ENCODE measurements at places on chromosomes 7 and 10.

DNA sequence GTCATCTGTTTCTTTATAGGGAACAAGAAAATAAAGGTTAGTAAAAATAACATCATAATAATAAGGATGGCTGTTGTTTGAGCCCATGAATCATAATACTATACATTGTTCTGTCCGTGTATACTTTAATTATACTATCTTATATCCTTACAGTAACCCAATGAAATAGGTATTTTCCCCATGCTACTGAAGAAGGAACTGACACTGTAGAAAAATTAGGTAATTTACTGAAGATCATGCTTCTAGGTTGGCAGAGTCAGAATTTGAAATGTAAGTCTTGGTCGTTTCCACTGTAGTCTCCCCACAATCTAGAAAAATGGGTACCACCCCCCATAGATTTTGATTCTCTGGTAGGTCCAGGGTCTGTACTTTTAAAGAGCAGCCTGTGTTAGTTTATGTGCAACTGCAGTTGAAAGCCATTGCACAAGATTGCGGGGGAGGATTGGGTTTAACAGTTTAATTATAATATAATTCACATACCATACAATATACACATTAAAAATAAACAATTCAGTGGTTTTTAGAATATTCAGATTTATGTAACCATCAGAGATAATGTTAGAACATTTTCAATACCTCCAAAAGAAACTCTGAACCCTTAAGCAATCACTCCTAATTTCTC lies 47.7 kb downstream of the SHOC2 start:
- no peak for DNase-seq

GRCh38 chr7:40922316-40922670 lies 780.6 kb downstream of the INHBA start:
- DNase-seq = no peak

GRCh38 chr10:61140765-61141392 lies 196.9 kb upstream of the RHOBTB1 start:
- DNase-seq = no peak

DNA sequence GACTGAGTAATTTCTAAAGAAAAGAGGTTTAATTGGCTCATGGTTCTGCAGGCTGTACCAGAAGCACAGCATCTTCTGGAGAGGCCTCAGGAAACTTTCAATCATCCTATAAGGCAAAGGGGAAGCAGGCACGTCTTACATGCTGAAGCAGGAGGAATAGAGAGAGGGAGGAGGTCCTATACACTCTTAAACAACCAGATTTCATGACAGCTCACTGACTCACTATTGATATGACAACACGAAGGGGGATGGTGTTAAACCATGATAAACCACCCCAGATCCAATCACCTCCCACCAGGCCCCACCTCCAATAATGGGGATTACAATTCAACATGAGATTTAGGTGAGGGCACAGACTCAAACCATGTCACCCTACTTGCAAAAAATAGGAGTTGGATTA lies 201.5 kb downstream of the CDK14 start:
- no peak for DNase-seq

GRCh38 chr10:17244700-17245365 lies 16.8 kb downstream of the VIM start:
- DNase-seq = no peak

- DNase-seq = no peak
Observed at GRCh38 chr7:23514755-23515154, 17.0 kb downstream of the TRA2A start.

- DNase-seq = no peak
Observed at GRCh38 chr7:30472784-30473775, 5.5 kb downstream of the NOD1 start.

DNA sequence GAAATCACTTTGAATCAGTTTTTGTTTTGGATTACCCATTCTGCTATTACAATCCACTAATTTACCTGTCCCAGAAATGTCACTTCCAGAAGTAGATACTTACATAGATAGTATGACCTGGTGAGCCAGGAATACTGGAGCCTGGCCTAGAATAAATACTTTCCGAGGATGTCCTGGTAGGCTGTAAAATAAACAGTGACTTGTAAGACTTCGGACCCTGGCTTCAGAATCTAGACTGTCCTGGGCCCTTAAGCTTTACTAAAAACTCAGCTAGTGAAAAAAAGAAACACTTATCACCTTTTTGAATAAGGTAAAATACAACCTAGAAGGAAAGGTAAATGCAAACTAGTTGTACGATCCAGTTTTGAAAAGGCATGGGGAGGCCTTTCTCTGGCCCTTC lies 69.5 kb upstream of the AFAP1L2 start:
- no peak for DNase-seq

GRCh38 chr7:264541-265191 lies 25.3 kb upstream of the FOXL3 start:
- no peak for DNase-seq

DNA sequence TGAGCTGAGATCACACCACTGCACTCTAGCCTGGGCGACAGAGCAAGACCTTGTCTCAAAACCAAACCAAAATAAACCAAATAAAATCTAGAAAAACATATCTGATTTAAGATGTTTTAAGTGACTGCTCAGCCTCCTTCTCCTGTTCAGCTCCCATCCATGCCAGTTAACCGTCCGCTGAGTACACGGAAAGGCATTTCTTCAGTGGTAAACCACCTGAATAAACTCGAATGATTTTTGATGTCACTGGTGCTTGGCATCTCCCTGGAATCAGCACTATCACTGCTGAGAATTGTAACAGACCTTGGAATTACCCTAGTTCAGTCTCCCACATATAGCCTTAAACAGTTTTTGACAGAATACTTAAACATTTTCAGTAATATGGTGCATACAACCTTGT lies 24.1 kb upstream of the NRCAM start:
- no peak for DNase-seq

- no peak for DNase-seq
Observed at GRCh38 chr7:68785036-68785435, 813.2 kb upstream of the AUTS2 start.

DNA sequence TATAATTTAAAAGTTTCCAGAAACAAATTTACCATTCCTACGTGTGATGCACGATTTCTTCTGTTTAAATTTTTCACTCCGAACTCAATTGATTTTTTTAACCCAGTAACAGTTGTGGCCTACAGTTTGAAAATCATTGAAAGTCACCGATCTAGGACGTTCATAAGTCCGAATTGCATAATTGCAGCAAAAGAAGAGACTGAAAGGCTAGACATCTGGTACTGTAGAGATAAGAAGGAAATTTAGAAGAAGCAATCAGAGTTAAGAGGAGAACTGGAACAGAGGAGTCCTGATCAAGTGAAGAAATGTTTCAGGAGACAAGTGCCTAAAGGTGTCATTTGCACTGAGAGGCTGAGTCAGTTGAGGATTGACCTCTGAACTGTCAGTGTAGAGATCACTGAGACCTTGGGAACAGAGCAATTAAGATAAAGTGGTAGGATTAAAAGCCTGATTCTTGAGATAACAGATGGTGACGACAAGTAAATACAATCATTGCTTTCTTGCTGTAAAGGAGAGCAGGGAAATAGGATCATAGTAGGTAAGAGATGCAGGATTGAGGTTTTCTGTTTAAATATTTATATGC lies 73.5 kb downstream of the ZFAND4 start:
- DNase-seq = no peak

DNA sequence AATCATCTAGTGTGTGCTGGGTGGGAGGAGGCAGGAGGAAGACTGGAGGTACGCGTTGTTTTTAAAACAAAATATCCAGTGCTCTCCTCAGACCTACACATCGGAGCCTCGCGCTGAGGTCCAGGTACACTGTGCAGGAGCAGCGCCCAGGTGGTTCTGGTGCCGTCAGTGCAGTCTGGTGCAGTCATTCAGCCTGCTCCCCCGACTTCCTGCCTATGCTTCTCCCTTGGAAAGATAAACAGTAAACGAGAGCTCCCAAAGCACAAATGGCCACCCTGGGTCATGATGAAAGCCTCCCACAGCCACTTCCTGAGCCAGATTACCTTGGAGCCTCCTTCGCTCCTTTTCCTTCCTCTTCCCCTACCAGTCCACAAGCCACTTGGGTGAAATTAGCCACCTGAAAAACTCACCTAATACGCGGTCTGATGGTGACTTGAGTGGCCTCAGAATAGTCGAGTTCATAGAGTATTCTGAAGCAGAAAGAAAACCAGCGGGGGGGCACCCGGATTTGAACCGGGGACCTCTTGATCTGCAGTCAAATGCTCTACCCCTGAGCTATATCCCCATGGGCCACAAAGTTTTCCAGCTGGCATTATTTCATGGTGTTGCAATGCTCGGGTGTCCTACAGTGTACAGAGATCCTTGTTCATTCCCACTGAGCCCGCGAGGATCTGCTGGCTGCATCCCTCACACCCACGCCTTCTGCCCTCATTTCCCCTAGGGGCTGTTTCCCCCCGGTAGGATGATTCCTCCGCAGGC lies 82.5 kb downstream of the ZNF467 start:
- no peak for DNase-seq

- DNase-seq = no peak
Observed at GRCh38 chr10:85851325-85851724, 515.3 kb downstream of the GRID1 start.

DNA sequence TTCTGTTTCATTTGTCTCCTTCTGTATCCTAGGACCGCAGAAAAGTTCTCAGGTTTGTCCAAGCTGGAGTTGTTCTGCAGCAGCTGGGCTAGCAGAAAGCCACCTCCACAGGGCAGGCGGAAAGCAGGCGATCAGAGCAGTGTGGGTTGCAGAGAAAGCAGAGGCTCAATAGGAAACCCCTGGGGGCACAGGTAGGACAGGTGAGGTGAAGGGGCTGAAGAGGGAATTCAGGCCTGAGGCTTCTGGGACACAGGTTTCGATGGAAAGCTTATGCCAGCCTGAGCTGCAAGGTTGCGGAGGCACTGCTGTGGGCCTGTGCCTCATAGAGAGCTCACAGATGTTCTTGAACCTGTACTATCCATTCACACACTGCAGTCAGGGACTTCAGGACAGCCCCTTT lies 194.9 kb upstream of the TPK1 start:
- no peak for DNase-seq

DNA sequence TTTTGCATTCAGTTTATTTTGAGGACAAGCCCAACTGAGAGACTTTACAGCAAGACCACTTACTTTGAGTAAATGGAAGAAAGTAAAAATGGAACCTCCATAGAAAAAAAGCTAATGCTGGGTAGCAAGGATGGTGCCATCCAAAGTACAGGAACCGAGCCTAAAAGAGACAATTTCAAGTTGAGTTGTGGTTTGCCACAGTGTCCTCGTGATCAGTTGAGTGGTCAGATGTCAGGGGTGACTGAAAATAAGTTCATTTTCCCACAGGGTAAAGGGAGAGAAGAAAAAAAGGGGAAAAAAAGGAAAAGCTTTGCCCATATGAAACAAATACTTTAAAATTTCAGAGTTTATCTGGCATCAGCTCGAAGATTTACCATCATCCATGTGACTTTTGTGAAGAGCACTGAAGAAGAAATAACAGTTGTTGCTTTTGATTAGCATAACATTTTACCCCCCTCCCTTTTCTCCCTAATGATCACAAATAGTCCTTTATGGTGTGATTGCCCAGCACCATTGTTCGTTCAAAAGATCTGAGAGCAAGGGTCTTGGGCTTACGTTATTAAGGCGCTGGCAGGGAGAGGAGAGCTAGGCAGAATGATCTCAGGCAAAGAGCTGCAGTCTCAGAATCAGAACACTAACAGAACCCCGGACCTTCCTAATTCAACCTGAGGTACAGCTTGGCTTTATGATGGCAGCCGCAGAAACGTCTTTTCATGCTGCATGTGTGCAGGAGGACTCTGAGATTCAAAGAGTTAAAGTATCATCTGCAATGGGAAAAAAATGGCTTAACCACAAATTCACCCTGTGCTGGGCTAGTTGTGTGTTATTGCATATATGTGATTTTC lies 338.1 kb downstream of the RNLS start:
- no peak for DNase-seq

DNA sequence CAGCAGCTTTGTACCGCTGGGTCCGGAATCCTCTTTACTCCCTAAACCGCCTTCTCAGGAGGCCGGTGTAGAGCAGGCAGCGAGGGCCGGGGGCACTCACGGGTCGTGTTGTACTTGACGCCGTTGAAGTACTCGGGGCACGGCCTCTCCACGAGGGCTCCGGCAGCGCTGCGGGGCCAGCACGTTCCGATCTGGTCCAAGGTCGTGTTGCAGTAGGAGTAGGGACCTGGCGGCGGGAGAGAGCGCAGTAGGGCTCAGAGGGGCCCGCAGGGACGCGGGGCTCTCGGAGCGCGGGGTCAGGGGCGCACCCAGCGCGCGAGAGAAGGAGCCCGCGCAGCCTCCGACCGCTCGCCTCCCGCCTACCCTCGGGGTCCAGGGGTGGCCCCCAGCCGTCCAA lies 443 bp downstream of the CRHR2 start:
- no peak for DNase-seq
